ENCODE measurements at places on chromosomes 6 and 20.

DNA sequence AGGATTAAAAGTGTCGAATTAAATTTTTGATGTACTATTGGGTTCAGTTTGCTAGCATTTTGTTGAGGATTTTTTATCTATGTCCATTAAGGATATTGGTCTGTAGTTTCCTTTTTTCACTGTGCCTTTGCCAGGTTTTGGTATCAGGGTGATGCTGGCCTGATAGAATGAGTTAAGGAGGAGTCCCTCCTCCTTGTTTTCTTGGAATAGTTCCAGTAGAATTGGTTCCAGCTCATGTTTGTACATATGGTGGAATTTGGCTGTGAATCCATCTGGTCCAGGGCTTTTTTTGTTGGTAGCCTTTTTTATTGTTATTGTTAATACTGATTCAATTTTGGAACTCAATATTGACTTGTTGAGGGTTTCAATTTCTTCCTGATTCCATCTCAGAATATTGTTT is 141.8 kb downstream of the SIM1 start:
- no peak for DNase-seq

- peak; percentile 83 for DNase-seq
Observed at GRCh38 chr20:10558635-10559187, 115.1 kb downstream of the JAG1 start.

- DNase-seq, result no peak
Observed at GRCh38 chr6:34300332-34300751, 51.5 kb upstream of the SMIM29 start.

GRCh38 chr20:40251284-40251932 is 437.6 kb downstream of the MAFB start:
- DNase-seq, result no peak

- DNase-seq, result no peak
Observed at GRCh38 chr6:138654715-138655634, 118.6 kb upstream of the CCDC28A start.

DNA sequence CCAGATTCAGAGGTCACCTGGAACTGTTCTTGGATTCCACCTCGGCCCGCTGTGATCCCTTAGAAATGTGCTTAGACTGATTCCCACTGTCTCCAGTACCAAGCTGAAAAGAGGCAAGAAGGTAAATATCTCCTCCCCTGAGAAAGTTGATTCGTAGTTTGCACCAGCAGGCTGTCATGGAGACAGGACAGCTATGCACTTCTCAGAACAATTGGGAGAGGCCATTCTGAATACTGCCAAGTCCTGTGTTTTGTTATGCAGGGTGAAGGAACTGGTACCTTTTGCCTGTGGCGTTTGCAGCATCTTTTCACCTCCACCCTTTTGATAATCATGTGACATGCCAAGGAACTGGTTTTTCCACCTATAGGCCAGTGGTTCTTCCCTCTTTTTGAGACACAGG is 58.2 kb upstream of the RNGTT start:
- DNase-seq, result no peak

GRCh38 chr6:83546636-83547035 is 34.3 kb downstream of the PRSS35 start:
- no peak for DNase-seq

- DNase-seq, result no peak
Observed at GRCh38 chr6:93322651-93323050, 96.7 kb downstream of the EPHA7 start.

GRCh38 chr20:44732327-44732726 is 13.3 kb upstream of the KCNK15 start:
- DNase-seq, result no peak

DNA sequence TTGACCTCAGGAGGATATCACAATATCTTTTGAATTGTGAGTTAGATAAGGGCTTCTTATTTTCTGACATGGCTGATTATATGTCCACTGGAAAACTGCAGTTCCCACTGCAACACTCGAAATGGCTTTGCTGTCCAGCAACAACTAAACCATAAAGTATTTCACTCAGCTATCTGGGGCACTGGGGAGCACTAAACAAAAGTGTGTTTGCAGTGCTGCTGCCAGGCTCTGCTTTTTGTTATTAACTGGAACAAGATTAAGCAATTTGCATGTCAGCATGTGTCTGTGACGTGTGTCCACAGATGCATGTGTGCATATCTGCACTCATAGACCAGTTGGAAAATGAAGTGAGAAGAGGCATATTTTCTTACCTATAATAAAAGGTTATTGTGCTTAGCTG is 107.8 kb upstream of the CCN2 start:
- no peak for DNase-seq

- DNase-seq, result no peak
Observed at GRCh38 chr20:6644813-6645628, 122.5 kb upstream of the BMP2 start.

DNA sequence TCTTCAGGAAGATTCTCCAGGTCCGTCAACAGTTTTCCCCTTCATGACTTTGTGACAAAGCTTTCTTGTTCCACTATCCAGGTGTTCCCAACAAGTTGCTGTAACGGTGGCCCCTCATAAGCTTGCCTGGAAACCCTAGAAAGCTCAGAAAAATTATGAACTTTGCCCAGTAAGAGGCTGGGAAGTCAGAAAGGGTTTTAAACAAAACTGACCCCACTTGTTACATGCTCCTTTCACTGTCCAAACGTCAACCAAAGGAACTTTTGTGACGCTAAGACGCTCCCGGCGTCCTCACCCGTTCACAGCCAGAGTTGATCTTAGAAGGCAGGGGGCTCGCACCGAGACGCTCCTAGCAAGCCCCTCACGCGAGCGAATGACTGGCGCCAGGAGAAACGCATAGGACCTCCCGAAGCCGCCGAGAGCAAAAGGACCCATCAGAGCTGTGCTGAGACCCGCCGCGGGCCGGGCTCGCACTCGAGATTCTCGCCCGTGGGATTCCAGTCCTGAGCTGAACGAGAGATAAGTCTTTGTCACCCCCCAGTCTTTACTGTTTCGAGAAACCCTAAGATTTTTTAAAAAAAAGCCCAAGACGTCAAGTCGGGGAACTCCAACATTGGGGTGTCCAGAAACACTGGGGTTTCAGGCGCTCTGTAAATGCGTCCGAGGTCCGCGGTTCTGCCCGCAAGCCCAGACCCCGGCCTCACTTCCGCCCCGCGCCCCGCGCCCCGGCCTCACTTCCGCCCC is 544 bp upstream of the ACAT2 start:
- no peak for DNase-seq

- DNase-seq, result no peak
Observed at GRCh38 chr6:46012834-46013233, 2.8 kb downstream of the CLIC5 start.

DNA sequence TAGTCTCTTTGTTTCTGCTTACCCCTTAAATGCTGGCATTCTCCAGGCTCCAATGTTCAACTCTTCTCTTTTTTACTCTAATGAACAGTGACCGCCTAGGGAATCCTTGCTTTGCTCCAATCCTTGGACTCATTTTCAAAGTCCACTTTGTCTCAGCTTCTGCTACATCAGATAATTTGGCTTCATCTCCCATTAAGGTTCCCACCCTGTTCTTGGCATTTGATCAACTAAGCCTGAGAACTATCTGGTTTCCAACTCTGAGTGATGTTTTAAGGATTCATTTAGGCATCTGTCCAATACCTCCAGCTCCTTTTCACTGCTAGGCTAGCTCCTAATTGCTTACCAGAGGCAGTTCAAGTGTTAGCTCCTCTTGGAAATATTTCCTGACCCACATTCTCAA is 64.9 kb downstream of the ME1 start:
- DNase-seq, result peak; percentile 11

- no peak for DNase-seq
Observed at GRCh38 chr6:150835620-150836019, 29.9 kb upstream of the MTHFD1L start.

DNA sequence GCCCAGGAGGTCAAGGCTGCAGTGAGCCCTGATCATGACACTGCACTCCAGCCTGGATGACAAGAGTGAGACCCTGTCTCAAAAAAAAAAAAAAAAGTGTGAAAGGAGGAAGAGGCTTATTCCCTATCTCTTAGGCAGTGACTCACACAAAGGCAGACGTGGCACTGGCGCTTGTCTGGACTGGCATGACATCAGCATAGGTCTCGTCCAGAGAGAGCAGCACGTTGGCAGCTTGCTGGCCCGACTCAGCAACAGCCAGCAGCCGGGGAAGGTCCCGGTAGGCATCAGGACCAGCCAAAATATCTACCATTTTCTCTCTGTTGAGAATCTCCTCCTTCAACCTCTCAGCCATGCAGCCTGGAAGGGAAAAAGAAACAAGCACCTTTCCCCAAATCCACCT is 14.1 kb downstream of the CDK5RAP1 start:
- no peak for DNase-seq

GRCh38 chr20:5971203-5971602 is 20.8 kb downstream of the MCM8 start:
- DNase-seq, result no peak

- DNase-seq, result no peak
Observed at GRCh38 chr20:11780765-11781369, 136.8 kb upstream of the BTBD3 start.

- DNase-seq, result no peak
Observed at GRCh38 chr6:43378631-43379030, 9.2 kb upstream of the ZNF318 start.

DNA sequence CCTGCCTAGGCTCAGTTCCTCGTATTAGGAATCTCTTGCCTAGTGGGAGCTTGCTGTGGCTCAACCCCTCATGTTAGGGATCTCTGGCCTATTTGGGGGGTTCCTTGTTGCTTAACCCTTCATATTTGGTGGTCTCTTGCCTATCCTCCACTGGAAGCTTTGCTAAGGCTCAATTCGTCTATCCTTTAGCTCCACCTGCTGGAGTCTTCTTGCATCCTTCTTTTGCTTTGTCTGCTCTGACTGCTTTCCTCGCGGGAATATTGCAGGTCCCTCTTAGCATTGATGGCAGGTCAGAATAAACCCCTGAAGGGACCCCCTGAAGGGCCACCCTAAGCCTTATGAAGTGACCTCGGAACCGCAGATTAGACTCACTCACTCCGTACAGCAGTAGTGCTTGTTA is 203.0 kb upstream of the TBX18 start:
- no peak for DNase-seq

DNA sequence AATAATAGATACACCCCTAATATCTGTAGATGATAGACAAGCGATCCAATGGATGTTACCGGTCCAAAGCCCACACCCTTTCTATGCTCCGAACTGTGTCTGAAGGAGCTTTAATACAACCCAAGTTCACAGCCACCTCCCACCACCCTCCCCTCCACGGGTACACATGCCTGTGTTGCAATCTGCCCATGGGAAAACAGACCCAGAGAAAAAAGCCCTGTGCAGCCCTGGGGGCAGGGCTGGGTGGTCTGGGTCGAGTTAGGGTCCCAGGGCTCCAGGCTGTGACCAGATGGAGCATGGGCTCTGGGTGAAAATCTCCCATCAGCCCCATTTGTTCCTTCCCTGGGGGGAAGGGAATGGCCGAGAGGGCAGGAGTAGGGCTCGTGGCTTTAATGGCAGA is 65.8 kb downstream of the BANF2 start:
- DNase-seq, result no peak

Data from BJ (cell line).